Stimulated activated CD8-positive, alpha-beta memory T cell treated with anti-CD3 and anti-CD28 coated beads, Interleukin-7, amount 100 ng/mL, for 48 hours (primary cell): ENCODE measurements at places on chromosomes 2 and 18.

DNA sequence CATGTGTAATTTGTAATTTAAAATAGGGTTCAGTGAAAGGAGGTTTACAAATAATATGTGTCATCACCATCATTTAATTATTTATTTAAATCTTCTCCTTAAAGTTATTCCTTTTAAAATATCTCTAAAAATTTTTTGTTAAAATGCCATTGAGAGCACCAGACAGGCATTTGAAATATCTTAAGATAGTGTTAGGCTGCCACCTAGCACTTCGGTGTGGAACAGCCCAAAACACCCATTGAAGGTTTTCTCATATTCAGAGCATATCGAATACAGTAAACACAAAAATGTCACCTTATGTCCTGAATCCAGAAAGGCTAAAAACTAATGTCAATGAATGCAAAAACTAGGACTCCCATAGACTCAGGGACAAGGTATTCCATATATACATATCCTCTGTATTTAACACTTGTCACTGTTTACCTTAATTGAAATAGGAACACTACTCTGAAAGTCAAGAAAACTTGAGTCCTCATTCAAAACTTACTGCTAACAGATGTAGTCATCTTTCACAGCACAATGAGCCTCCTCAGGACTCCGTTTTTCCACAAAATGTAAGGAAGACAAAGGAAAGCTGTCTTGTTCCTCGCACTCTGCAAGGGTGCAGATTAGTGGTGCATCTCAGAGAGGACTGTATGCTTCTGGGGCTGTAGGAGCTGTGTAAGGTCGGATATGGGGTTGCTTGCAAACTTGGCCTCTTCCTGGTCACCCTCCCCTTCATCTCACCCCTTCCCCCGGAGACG, 329.5 kb downstream of the PAX3 start:
- DNase-seq, result no peak

DNA sequence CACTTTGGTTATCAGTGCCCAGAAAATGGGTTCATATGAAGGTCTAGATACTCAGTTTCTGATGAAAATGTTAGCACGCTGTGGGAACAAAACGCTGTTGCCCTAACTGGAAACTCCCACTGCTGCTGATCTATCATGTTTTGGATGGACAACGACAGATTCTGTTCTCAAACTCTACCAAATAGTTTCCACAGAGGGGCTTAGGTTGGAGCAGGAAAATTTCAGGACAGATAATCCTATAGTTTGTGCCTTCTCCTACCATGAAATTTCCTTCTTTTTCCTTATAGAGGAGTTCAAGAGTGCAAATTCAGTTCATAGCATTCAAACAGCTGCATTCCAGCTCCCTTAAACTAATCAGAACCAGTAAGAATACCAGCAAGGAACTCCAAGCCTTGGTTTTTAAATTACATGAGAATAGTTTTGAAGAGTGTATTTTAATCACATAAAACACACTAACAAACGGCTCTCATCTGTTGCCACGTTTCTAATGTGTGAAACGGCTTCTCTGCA, 58.7 kb upstream of the RALBP1 start:
- no peak for DNase-seq

- no peak for DNase-seq
These were observed 675.0 kb downstream of the IRS1 start for GRCh38 chr2:226124548-226125011.

DNA sequence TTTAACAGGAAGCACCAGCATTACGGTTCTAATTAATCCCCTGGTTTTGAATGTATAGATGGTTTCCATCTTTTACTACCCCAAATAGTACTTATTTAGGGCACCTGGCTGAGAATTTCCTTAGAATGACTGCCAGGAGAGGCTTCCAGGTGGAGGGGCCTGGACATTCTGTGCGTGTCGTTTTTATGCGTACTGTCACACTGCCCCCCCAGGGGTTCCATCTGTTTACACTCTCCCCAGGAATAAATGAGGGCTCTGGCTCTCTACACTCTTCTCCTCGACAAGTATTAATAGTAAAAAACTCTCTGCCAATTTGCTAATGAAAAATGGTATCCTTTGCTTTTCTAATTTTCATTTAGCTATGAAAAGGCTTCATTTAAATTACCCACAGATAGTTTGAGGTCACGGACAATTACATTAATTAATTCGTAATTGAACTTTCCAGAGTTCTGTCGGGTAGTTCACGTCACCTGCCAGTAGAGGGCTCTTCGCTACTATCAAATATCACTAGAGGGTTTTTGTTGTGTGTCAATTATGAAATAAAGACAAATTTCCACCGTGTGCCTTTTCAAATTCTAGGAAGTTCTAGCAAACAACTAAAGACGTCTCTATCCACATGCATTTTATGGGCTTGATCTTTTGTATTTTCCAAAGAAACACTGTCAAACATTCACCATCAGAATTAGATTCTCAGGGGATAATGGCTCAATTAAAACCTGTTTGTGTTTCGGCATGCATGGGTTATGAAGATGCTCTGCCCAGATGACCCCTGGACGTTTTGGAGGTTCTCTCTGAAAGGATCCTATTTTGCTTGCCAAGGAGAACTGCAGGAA, 88.8 kb upstream of the ASB18 start:
- DNase-seq, result no peak

DNA sequence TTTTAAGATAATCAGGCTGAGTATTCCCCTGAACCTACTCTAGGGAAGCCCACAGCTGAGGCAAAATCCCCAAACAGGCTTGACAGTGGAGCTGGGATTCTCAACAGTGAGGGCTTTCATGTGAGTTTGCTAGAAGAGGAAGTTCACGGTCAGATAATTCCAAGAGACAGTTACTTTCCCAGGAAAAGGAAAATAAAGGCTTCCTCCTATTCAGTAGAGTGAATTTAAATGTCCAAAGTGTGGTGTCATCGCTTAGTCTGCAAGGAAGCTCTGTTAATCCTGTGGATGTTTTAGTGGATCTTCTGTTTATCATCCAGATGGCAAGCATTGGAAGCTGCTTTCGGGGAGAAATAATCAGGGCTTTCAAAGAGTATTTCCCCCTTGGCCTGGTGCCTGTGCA, 119.8 kb downstream of the RPIA start:
- no peak for DNase-seq

GRCh38 chr18:59311631-59312030, 6.8 kb downstream of the CPLX4 start:
- DNase-seq, result no peak

GRCh38 chr2:155904720-155905119, 427.8 kb downstream of the NR4A2 start:
- no peak for DNase-seq

DNA sequence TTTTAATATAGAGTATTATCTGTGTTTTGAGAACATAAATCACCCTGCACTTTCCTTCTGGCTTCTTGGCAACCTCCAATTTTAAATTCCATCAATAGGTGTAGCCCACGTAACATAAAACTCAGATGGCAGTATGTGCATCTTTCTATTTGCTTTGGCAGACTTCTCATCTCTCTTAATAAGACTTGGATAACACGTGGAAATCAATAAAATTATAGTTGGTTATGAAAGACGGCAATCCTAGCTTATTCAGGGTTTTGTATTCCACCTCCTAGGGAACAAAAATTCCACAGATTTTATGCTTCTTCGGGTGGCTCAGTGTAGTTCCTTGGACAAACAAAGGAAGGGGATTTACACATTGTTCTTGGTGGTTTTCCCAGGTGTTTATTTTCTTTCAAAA, 299.3 kb downstream of the RND3 start:
- no peak for DNase-seq

- no peak for DNase-seq
These were observed 42.6 kb downstream of the SCN7A start for GRCh38 chr2:166451468-166451867.

DNA sequence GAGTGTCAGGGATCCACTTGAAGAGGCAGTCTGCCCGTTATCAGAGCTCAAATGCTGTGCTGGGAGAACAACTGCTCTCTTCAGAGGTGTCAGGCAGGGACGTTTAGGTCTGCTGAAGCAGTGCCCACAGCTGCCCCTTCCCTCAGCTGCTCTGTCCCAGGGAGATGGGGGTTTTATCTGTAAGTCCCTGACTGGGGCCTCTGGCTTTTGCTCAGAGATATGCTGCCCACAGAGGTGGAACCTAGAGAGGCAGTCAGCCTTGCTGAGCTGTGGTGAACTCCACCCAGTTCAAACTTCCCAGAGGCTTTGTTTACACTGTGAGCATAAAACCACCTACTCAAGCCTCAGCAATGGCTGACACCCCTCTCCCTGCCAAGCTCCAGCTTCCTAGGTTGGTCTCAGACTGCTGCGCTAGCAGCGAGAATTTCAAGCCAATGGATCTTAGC, 38.1 kb downstream of the PLEK start:
- no peak for DNase-seq

- no peak for DNase-seq
These were observed 34.6 kb upstream of the RAB1A start for GRCh38 chr2:65164426-65164891.

- DNase-seq, result no peak
These were observed 16.8 kb downstream of the CXCR1 start for GRCh38 chr2:218149848-218150440.

DNA sequence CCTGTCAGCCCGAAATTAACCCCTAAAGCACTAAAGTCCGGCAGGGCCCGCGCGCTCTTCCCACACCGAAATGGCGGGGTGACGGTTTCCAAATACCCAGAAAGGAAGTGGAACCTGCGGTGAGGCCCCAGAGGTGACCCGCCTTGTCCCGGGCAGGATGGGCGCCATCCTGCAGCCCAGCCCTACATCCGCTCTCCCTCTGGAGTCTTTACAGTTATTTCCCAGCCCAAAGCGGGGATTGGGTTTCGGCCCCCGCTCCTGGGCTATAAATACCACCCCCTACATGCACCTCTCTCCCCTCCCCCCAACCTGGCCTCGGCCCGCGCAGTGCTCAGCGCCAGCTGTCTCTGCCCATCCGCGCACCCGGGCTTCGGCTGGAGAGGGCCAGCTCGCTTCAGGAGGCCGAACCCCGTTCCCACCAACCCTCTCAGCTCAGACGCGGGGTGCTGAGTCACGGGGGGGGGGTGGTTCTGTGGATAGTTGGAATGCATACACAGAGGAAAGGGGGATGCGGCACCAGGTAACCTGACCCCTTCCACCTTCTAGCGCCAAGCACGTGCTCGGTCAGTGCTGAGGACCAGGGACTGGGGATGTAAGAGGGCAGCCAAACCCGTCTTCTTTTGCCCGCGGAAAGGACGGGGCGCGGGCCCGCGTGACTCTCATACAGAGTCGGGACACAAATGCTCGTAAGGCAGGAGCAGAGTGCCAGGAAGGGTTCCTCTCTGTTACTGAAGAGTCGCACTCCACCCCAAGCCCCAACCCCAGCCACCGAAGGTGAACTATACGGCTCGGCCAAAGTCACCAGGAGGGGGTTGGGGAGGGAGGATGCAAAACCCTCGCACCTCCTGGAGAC, at the start of gene TUBA4B:
TUBA4B (plus strand) TSS at position 344 of the 853 bp plus-strand sequence; CDS start at position 509, 165 bp downstream.
- no peak for DNase-seq

GRCh38 chr18:36415625-36416024, 118.1 kb downstream of the FHOD3 start:
- no peak for DNase-seq

DNA sequence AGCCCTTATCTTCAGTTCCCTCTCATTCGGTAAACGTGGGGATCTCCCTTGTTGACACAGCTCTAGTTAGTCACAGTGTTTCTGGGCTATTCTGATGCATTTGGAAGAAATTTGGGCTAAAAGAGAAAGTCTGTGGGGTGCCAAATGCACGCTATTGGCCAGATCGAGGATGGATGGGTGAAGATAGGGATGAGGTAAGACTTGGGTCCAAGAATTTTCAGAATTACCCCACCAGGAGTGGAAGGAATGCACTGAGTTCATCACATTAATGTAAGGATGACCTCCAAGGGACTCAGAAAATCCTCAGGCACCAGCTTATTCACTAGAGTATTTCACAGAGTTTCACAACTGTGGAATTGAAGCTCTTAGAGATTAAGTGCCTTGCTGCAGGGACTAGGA, 49.3 kb downstream of the NRP2 start:
- no peak for DNase-seq

DNA sequence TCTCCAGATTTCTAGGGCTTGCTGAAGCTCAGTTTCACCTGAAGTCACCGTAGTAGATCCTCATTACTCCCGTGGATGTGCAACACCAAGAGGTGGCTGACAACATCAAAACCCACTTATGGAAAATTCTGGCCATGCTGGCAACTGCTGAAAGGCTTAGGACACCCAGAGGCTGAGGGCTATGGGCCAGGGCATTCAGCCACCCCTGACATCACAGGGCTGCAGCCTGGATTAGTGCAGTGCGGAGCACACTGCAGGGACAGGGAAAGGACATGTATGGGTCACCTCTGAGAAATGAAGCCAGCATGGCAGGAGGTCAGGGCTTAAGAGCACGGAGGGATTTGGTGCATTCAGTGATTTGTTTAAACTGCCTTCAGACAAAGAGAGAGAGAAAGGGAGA, 300.6 kb downstream of the TDRD15 start:
- DNase-seq, result no peak

- no peak for DNase-seq
These were observed 188.9 kb downstream of the LTBP1 start for GRCh38 chr2:33135645-33136044.

DNA sequence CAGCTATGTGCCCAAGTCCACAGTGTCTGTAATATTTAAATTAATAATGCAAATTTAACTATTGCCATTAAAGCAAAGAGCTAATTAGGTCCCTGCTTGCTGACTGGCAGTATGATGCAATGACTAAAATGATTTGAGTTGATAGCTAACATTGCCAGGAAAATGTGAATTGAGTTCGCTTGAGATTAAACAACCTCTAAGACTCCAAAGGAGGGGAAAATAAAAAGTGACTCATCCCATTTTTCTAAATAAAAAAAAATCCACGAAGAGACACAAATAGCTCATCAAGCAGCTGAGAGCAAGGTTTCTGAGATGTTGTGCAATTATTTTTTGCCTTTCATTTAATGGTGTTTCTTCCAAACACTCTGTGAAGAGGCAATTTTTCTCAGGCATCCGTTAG, 413.0 kb downstream of the MTX2 start:
- DNase-seq, result no peak

DNA sequence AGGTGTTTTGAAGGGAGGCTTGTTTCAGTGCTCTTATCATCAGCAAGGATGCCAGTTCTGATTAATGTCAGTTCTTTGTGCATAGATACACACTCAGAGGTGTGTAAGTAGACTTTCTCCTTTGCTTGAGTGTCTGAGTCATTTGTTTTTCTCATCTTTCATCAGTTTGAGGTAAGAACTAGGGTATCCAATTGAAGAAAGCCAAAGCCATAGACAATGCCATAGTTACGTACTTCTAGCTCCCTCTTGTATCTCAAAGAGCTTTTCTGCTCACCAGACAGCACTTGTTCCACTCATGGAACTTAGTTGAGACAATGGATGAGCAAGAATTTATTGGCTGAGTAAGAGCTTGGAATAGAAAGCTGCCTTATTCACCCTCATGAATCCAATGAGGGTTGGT, 520.1 kb downstream of the PIK3C3 start:
- no peak for DNase-seq

DNA sequence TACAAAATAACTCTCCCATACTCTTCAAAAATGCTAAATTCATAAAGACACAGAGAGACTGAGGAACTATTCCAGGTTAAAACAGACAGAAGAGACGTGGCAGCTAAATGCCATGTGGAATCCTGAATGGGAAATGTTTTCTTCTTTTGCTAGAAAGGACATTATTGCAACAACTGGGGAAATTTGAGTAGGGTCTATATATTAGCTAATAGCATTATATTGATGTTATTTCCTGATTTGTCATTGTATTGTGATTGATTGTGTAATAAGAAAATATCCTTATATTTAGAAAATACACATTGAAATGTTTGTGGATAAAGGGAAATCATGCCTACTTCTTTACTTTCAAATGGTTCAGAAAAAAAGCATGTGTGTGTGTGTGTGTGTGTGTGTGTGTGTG, 23.4 kb downstream of the PSTPIP2 start:
- no peak for DNase-seq

- DNase-seq, result no peak
These were observed 365.2 kb downstream of the CLIP4 start for GRCh38 chr2:29480426-29480825.

GRCh38 chr2:159457589-159457988, 158.8 kb downstream of the BAZ2B start:
- DNase-seq, result no peak
